Immature natural killer cell (primary cell): ENCODE measurements at places on chromosomes 2 and 18. TPM values are rescaled to one million over a fixed set of nuclear protein-coding genes. Genes with fewer than 3 reads are reported as not detected.

GRCh38 chr2:205439621-205440020 lies 242.7 kb upstream of the NRP2 start:
- no peaks in the 10 kb centered on the region for H3K36me3 ChIP-seq
- H3K4me1 ChIP-seq = no peaks in the 10 kb centered on the region
- H3K27me3 ChIP-seq = peaks cover 2% of the 10 kb centered on the region
- H3K4me3 ChIP-seq = no peak overlapping the region
- DNase-seq = no peak

GRCh38 chr2:105682401-105682800 lies 62.3 kb upstream of the NCK2 start:
- H3K4me1 ChIP-seq = no peaks in the 10 kb centered on the region
- H3K27ac ChIP-seq = no peak overlapping the region

DNA sequence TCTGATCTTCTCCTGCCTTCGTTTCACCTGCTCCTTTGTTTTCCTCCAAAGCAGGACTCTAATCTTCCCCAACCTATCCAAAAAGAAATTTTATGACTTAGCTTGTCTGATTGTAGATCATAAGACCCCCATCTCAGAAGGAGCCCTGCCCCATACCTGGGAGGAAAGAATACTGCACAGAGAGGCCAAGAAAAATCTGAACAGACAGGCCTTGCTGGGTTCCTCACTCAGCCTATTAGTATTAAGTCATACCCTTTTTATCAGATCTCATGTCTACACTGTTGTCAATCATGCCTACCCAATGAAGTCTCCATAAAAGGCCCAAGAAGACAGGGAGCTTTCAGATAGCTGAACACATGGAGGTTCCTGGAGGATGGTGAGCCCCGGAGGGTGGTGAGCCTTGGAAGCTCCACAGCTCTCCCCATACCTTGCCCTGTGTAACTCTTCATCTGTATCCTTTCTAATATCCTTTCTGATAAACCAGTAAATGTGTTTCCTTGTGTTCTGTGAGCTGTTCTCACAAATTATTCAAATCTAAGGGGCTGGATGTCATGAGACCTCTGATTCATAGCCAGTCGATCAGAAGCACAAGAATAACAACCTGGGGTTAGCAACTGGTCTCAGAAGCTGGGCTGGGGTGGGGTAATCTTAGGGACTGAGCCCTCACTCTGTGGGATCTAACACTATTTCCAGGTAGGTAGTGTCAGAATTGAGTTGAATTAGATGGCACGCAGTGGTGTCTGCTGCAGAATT lies 108.8 kb downstream of the SPOPL start:
- H3K27me3 ChIP-seq = peaks cover 6% of the 10 kb centered on the region
- no peak for DNase-seq
- no peaks in the 10 kb centered on the region for H3K36me3 ChIP-seq
- no peak overlapping the region for H3K4me3 ChIP-seq

The RANBP2 gene
- polyA plus RNA-seq = 12.2 TPM

The LINC00305 gene
- polyA plus RNA-seq = not detected
